ENCODE measurements at places on chromosomes 16 and 17.

DNA sequence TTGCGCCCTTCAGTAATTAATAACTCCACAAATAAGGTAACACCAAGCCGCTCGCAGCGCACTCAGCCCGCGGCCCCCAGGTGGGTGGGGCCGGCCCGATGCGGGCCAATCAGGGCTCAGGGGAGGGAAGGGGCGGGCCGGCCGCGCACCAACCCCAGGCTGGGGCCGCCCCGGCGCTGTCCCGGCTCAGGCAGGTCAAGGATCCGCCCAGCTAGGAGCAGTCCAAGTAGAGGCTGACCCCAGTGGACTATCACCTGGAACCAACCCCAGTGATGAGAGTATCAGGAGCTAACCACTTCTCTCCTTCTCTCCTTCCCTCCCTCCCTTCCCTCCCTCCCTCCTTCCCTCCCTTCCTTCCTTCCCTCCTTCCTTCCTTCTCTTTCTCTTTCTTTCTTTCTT lies 110.8 kb downstream of the C16orf78 start:
- no peak for DNase-seq
- no peaks in the 10 kb centered on the region for H3K36me3 ChIP-seq
- no peak overlapping the region for H3K4me3 ChIP-seq
- H3K27ac ChIP-seq = no peak overlapping the region
- H3K27me3 ChIP-seq = peaks cover 20% of the 10 kb centered on the region

GRCh38 chr17:65956814-65957213 lies 235.1 kb downstream of the CEP112 start:
- DNase-seq = no peak
- no peaks in the 10 kb centered on the region for H3K4me1 ChIP-seq
- H3K27me3 ChIP-seq = no peaks in the 10 kb centered on the region
- no peak overlapping the region for H3K4me3 ChIP-seq
- no peak overlapping the region for H3K27ac ChIP-seq

- no peak overlapping the region for H3K4me3 ChIP-seq
- H3K36me3 ChIP-seq = no peaks in the 10 kb centered on the region
- no peak for DNase-seq
- no peaks in the 10 kb centered on the region for H3K27me3 ChIP-seq
These were observed 8.0 kb upstream of the KRTAP4-12 start for GRCh38 chr17:41131979-41132378.

DNA sequence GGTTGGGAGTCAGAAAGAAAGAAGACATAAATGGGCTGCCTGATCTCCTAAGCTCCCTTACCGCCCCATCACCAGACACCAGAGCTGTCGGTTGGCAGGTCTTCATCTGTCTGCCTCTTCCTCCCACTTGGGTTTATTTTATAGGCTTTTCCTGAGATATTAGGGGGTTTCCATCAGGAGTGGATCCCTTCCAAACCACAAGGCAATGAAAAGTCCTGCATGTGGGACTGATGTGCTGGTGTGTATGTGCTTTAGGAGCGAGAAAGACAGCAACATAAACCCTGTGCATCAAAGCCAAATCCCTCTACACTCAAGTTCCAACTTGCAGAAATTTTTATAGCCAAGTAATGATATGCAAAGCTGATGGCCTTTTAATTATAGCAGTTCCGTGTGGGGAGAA lies 389.5 kb downstream of the SLC39A11 start:
- H3K4me3 ChIP-seq = no peak overlapping the region
- no peaks in the 10 kb centered on the region for H3K4me1 ChIP-seq
- no peak overlapping the region for H3K27ac ChIP-seq

GRCh38 chr17:37828651-37829124 lies 83.8 kb upstream of the HNF1B start:
- no peaks in the 10 kb centered on the region for H3K27me3 ChIP-seq
- peak; percentile 55 for DNase-seq
- H3K36me3 ChIP-seq = no peaks in the 10 kb centered on the region
- H3K4me1 ChIP-seq = peaks cover 85% of the 10 kb centered on the region

DNA sequence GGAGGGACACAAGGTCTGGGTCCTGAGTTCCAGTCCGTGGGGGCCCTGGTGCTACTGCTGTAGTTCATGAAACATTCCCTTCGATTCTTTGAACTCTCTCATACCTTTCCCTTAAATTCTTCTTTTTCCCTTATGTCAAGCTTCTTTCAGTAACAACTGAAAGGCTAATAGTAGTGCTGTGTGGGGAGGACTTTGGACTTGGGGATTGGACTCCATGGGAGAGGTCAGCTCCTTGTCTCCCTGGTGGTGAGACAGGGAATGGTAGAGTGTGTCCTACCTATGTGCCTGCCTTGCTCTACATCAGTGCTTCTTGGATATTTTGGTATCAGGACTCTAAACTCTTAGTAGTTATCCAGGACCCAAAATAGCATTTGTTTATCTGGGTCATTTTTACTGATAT lies 628.1 kb downstream of the WWOX start:
- no peaks in the 10 kb centered on the region for H3K36me3 ChIP-seq
- no peaks in the 10 kb centered on the region for H3K27me3 ChIP-seq
- no peak overlapping the region for H3K4me3 ChIP-seq
- H3K27ac ChIP-seq = no peak overlapping the region

GRCh38 chr17:4357030-4357628 lies 9.3 kb downstream of the UBE2G1 start:
- no peaks in the 10 kb centered on the region for H3K4me1 ChIP-seq
- DNase-seq = no peak
- H3K27me3 ChIP-seq = no peaks in the 10 kb centered on the region

DNA sequence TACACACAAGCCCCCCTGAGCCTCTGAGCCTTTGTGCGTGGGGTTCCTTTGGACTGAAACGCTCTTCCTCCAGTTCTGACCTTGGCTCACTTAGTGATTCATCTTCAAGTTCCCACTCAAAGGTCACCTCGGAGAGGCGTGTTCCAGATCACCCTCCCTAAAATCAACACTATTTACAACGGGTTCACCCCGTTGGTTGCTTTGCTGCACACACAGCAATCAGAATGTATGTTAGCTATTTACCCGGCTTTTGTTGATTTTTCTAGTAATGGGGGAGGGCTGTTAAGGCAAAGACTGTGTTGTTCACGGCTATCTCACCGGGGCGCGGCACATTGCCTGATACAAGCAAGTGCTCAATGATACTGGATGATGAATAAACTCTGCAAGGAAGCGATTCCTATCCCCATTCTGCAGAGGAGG lies 977 bp downstream of the NAGPA start:
- peaks cover 18% of the 10 kb centered on the region for H3K4me1 ChIP-seq
- no peak for DNase-seq
- H3K36me3 ChIP-seq = peaks cover 39% of the 10 kb centered on the region
- H3K27me3 ChIP-seq = no peaks in the 10 kb centered on the region
- no peak overlapping the region for H3K27ac ChIP-seq

DNA sequence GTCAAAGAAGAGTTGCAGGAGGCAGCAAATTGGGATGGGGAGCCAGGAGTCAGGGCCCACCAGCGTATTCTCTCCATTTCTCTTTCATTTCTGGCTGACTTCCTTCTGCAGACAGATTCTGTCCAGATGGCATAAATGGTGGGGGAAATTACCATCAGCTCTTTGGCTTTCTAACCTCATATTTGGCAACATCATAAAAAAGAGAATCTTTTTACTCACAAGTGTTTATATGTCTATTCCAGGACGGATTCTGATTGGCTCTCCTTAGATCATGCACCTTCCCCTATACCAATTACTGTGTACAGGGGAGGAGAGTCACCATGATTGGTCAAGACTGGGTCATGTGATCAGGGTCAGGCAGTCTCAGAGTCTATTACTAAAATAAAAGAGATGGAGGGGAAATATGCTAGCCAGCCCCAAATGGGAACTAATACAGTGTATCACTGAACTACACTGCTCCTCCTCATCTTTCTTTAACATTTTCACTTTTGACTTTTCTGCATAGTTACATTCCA lies 537.1 kb upstream of the EEF2KMT start:
- H3K4me3 ChIP-seq = no peak overlapping the region
- no peak for DNase-seq
- no peaks in the 10 kb centered on the region for H3K4me1 ChIP-seq
- H3K27ac ChIP-seq = no peak overlapping the region
- no peaks in the 10 kb centered on the region for H3K27me3 ChIP-seq

DNA sequence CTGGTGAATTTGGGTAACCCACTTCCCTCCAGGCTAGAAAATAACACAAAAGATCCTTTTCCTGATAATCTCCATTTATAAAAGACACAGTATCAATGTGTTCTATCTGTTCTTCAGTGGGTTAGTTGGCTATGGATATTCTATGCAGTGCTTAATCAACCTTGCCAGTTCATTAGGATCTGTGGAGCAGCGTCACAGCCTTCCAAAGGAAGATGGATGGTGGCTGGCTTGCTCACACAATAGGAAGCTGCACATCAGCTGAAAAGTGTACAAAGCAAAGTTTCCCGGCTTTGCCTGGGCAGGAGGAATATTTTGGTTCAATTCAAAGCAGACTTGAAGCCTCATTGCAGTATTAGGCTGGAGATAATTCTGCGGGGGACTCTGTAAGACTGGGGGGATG lies 70.3 kb upstream of the CA10 start:
- no peaks in the 10 kb centered on the region for H3K36me3 ChIP-seq
- no peaks in the 10 kb centered on the region for H3K4me1 ChIP-seq
- H3K4me3 ChIP-seq = no peak overlapping the region
- H3K27ac ChIP-seq = no peak overlapping the region
- DNase-seq = no peak

DNA sequence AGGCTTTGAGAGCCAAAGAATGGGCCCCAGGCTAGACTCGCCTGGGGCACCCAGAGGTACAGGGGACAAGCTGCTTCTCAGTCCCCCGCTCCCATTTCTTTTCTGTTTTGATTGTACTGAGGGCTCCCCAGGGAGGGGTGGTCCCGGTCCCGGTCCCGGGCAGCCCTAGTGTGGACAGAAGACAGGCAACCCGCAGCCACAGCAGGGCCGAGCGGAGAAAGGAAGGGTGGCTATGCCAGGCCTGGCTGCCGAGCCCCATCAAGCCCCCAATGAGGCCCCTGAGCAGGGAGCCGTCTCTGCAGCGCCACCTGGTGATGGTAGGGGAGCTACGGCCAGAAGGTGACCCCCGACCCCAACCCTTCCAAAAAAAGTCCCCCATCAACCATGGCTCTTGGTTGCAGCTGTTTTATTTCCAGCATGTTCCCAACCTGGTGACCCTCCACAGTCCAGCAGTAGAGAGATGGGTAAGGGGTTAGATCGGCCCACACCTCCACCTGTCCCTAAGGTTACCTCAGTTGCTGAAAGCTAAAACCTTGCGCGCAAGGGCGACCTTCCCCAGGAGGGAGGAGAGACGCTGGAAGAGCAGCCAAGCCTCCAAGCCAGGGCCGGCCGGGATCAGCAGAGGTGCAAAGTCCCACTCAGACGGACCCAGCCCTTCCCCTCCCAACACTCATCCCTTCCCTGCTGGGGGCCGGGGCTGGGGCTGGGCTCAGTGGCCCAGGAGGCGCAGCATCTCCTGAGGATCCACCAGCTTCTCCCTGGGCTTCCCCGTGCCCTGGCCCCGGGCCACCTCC lies 2.6 kb upstream of the GRIN2C start:
- peak; percentile 72 for DNase-seq
- no peak overlapping the region for H3K4me3 ChIP-seq
- H3K27me3 ChIP-seq = peaks cover 35% of the 10 kb centered on the region
- H3K36me3 ChIP-seq = no peaks in the 10 kb centered on the region

Data from CD14-positive monocyte (primary cell).